Activated CD4-positive, alpha-beta T cell treated with anti-CD3 and anti-CD28 coated beads for 24 hours (primary cell): ENCODE measurements at places on chromosomes 7 and 10.

- DNase-seq, result no peak
Observed at GRCh38 chr10:71719042-71719441, 536 bp downstream of the C10orf105 start.

- DNase-seq, result no peak
Observed at GRCh38 chr10:70222340-70222794, 10.9 kb downstream of the PPA1 start.

GRCh38 chr10:62830679-62831078 is 14.5 kb upstream of the EGR2 start:
- no peak for DNase-seq

DNA sequence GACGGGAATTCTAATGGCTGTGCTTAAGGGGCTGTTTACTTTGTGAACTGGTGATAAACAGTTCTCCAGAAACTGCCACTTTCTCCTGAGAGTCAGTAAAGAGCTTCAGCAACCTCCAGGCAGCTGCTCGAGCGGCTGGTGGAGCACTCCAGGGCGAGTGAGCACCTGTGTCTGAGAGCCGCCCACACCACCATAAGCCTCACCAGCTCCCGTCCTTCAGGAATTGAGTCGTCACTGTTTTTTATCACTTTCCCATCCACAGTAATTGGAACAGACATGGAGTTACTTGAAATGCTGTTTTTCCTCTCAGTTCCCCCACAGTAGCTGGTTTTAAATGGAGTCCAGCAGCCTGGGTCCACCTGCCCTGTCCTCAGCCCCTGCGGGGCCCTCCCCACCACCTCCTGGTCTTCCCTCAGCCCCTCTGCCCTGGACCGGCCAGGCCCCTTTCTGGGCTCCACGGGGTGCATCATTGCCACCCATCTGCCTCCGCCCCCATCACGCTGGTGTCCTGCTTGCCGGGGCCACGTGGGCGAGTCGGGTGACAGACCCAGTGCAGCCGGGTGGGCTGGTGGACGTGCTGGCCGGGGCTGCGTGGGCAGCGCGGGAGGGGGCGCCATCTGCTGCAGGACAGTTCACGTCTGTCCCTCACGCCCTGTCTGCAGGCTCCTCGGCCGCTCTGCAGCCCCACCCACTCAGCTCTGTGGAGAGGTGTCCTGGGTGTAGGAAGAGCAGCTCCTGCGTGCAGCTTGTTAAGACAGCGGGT is 56.0 kb downstream of the NKX6-2 start:
- no peak for DNase-seq

DNA sequence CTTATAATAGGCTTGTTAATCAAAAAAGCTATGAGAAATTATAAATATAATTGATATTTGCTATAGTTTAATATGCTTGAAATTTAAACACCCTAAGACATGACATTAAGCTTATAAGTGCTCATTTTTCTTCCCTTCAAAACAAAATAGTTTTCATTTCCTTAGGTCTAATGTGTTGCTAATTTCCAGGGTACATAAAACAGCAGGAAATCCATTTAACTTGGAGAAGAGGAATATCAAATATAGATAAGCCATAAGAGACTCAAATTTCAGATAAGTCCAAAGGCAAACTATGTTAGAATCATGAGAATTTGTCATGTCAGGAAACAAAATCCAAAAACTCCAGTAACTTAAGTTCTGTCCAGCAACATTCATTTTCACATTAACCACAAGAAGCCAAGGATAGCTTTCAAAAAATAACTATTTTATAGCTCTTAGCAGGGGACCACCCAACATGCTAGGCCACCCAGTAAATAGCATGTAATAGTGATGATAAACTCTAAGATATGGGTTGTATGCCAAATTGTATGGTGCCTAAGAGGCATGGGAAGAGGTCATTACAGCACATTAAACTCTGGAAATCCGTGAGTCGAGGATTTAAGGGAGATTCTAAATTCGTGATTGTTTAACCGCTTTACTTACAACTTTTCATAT is 298.1 kb downstream of the CRPPA start:
- DNase-seq, result no peak

- DNase-seq, result peak; percentile 38
Observed at GRCh38 chr7:129376076-129376777, 58.0 kb upstream of the STRIP2 start.

- DNase-seq, result no peak
Observed at GRCh38 chr10:89074120-89074519, 83.5 kb downstream of the FAS start.

DNA sequence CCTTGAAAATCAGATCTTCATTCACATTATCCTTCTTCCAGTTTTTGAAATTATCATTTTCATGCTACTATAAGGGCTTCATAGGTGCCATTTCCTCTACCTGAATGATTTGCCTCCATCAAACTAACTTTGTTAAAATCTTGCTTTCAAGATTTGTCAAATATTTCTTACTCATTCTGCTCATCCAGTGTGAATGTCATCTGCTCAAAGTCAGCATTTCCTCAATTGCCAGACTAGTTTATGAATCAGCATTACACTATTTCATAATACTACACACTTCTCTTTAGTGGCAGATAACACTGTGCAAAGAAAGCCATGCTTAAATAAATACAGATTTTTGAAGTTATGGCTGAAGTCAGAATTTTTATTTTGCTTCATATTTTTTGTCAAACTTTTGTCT is 21.3 kb upstream of the LIPF start:
- DNase-seq, result no peak

DNA sequence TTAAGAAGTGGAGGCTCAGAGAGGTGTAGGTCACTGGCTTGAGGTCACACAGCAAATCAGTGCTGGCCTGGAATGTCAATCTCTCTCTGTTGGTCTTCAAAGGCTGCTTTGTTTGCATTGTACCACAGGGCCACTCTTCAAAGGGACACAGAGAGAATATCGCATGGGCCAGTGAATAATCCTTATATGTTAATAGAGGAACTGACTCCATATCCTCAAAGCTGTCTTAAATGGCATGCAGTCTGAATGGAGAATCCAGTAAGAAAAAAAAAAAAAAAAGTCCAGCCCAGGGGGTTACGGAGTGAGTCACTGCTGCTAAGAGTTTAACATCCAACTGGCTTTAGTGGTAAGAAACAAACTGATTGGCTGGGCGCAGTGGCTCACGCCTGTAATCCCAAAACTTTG is 54.1 kb downstream of the NRAP start:
- DNase-seq, result no peak

DNA sequence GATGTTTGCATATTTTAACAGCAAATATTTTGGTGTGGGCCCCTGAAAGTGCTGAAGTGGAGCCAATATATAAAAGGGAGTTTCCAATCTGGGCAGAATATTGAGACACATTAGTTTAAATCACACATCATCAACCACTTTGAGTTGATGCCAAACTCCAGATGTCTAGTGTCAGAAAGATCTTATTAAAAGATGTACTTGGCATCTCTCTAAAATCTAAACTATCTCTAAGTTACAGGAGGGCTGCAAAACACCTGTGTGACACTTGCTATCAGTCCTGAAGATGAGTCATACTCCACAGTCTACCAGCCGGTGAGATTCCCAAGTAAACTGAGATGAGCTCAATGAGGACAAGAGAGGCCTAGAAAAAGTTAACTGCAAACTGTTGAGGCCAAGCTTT is 11.4 kb downstream of the JAZF1 start:
- DNase-seq, result no peak

GRCh38 chr10:127142136-127142535 is 54.3 kb downstream of the INSYN2A start:
- no peak for DNase-seq

DNA sequence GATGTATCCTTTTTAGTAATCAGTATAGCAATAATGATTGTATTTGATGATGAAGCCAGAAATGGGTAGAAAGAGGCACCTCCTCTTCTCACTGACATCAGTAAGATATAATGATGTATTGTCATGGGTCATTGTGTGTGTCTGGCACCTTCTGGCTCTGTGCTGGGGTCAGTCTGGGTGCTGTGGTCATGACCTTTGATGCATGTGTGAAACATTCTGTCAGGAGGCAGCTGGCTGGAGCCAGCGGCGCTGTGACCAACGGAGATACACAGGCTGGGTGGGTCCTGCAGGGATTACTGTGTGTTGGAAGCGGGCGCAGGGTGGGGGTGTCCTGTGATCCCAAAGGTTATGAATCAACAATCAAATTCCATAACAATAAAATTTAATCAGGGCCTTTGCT is 35.2 kb downstream of the EEPD1 start:
- DNase-seq, result no peak

- DNase-seq, result no peak
Observed at GRCh38 chr7:127251036-127251464, 1.7 kb downstream of the GRM8 start.

- no peak for DNase-seq
Observed at GRCh38 chr7:100175296-100175935, 1.8 kb downstream of the GPC2 start.

DNA sequence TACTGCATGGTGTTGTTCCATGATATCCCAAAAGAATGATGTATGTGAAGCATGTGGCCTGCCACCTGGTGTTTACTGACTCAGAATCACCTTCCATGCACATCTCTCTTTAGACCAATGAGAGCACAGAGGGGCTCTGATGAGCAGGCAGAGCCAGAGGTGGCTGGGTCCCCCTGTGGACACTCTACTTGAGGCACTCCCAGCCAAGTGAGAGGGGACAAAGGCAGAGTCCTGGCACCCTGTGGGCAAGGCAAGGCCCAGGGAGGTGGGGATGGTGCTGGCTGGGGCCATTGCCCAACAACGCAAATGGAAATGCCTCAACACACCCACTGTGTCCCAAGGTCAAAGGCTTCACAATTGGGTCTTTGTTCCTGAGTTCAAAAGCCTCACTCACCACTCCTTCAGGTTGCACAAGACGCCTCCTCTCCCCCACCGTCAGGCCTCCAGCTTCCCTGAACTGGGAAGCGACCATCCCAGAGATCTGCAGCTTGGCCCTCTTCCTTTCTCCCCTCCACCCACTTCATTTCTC is 164.6 kb downstream of the NEURL1 start:
- DNase-seq, result no peak

DNA sequence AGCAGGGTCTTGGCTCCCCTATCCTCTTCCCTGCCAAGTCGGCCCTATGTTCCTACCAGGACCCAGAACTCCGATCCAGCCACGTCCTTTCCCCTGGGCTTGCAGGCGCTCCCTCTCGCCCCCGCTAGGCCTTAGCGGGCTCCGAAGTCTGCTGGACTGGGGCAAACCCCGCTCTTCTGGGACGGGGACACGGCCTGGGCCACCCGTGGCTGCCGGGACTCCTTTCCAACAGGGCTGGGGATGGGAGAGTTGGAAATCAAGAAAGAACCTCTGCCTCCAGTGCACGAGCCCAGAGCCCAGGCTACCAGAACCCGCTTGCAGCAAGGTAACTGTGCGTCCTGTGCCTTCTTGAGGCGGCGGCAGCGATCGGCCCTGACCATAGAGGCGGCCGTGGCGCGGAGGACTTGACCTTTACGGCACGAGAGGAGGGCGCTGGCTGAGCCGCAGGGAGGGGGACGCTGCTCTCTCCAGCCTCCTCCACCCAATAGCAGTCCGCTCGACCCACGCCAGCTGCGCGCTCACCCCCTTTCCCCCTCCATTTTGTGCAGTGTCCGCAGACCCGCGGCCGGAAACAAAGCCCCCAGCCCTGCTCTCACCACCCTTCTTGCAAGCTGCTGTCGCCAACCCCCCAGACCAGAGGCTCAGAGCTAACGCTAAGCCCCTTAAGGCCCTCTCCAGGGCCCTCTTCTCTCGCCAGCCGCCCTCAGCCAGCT is 7.0 kb upstream of the HOXA11 start:
- no peak for DNase-seq

DNA sequence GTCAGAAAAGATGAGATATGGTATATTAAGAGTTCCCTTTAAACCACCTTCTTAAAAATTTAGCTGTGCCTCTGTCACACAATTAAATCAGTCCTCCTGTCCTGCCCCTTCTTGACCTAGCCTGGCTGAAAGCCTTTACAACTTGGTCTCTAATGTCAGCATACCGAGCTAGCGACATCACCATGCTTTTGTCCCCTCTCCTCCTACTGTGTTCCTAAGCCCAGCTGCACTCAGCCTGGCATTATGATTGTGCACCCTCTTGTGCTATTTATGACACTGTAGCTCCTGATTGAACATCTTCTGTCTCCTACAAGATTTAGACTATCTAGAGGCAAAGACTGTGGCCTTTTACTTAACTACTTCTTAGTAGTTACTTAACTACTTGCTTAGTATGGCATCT is 29.2 kb downstream of the TDRD1 start:
- DNase-seq, result no peak

GRCh38 chr7:151833691-151834090 is 43.2 kb downstream of the PRKAG2 start:
- DNase-seq, result no peak

- no peak for DNase-seq
Observed at GRCh38 chr10:7193369-7193768, 217.5 kb downstream of the SFMBT2 start.

DNA sequence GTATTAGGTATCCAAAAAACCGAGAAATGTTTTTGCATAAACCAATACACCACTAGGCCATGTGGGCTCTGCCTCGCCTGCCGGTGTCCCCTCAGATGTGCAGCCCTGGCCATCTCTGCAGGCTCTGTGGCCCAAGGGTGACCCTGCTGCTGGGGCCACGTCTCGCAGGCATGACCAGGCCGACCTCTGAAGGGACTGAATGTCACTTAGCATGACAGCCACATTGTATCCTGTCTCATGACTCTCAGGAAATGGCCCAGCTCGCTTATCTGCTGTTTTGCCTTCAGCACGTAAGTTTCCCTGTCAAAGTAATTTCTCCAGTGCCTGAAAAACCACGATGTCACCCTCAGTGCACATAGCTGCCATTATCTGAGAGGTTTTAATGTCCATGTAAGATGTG is 49.5 kb upstream of the ZNF32 start:
- no peak for DNase-seq

- DNase-seq, result no peak
Observed at GRCh38 chr7:79282070-79282694, 171.3 kb downstream of the MAGI2 start.
